Osteocyte (in vitro differentiated cells): ENCODE measurements at places on chromosomes 1 and 21. TPM values are rescaled to one million over a fixed set of nuclear protein-coding genes. Genes with fewer than 3 reads are reported as not detected.

- no peaks in the 10 kb centered on the region for H3K36me3 ChIP-seq
- no peaks in the 10 kb centered on the region for H3K27me3 ChIP-seq
- H3K4me3 ChIP-seq = no peak overlapping the region
- no peak overlapping the region for H3K27ac ChIP-seq
- H3K4me1 ChIP-seq = peaks cover 13% of the 10 kb centered on the region
These were observed 723.1 kb upstream of the B3GALT2 start for GRCh38 chr1:193909406-193910082.

KCNE2 gene
- total RNA-seq = 0.56 TPM in 1 of 2 replicates, not detected in the other

NFIA gene
- total RNA-seq = 43.3 and 46.7 TPM in 2 replicates

- H3K27me3 ChIP-seq = peaks cover 16% of the 10 kb centered on the region
- H3K4me3 ChIP-seq = no peak overlapping the region
- no peaks in the 10 kb centered on the region for H3K36me3 ChIP-seq
- DNase-seq = no peak
- no peak overlapping the region for H3K27ac ChIP-seq
These were observed 207.1 kb downstream of the NUF2 start for GRCh38 chr1:163528710-163529348.

DNA sequence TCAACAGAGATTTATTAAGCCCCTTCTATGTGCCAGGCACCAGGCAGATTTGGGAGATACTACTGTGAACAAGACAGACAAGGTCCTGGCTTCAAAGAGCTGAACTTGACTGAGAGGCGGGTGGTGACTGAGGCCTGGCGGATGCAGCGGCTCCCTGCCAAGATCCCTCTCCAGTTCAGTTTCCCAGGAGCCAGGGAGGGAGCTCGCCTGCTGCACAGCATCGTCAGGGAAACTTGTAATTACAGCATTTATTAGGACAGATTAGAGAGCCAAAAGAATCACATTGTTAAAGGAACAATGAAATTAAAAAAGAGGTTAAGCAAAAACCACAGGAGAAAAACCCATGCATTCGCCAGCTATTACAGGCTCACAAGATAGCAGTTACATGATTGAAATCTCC lies 55.3 kb downstream of the ETS2 start:
- H3K4me3 ChIP-seq = no peak overlapping the region
- H3K27me3 ChIP-seq = no peaks in the 10 kb centered on the region
- H3K27ac ChIP-seq = no peak overlapping the region
- no peaks in the 10 kb centered on the region for H3K4me1 ChIP-seq
- H3K36me3 ChIP-seq = peaks cover under 1% of the 10 kb centered on the region

DNA sequence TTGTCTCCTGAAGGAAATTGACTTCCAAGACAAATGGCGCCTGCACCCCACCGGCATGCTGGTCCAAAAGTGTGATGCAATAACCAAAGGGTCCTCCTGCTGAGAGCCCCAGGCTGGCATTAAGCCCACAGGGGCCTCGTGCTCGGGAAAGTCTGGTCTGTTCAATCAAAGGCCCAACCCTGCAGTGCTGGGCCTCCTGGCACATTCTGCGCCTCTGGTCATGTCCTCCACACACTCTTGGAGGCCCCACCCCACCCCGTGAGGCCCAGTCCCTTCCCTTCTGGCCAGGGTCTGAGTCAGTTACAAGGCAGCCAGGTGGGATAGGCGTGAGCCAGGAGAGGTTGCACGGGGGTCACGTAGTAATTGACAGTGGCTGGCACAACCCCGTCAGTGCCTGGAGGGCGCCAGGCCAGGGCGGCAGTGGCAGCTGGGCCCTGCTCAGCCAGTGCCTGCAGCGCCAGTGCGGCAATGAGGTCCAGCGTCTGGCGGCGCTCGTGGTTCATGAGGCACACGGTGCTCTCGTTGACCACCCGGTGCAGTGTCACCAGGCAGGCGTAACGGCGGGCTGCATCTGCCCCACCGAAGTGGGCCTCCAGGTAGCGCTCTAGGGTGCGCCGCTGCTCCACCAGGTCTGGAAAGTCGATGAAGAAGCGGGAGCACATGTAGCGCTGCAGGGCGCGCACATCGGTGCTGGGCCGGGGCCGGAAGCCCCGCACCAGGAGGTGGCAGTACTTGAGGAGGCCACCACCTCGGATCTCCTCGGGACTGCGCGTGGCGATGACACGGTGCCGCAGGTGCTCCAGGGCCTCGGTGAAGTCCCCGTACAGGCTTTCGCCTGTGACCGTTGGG lies 6.8 kb downstream of the TENT5B start:
- peaks cover 56% of the 10 kb centered on the region for H3K4me1 ChIP-seq
- no peaks in the 10 kb centered on the region for H3K36me3 ChIP-seq
- no peak for DNase-seq
- H3K4me3 ChIP-seq = no peak overlapping the region

DNA sequence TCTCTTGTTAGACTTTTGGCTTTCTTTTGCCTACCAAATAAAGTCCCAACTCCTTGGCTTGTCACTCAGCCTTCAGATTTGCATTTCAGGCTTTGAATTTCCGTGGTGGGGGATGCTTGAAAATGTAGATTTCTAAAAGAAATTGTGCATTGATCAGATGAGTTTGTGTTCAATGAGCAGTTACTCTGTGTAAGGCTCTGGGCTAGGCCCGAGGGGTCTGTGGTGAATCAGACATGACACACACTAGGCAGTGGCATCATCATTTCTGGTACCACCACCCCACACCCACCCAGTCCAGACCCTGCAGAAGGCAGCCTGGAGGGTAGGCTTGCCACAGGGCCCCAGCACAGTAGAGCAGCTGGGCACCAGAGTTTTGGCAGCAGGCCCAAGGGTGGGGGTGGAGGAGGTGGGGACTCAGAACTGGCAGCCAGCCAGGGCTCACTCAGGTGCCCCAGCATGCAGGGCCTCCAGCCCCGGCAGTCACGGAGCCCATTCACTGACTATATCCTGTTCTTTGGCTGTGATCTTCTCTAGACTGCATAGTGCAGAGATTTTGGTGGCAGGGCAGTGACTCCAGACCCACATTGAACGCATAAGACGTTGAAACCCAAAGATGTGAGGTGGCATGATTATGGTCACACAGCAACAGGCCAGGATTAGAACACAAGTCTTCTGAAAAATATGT lies 97.2 kb upstream of the ARTN start:
- H3K27ac ChIP-seq = peak overlapping the region; percentile 19
- peak; percentile 89 for DNase-seq
- H3K27me3 ChIP-seq = no peaks in the 10 kb centered on the region

- no peaks in the 10 kb centered on the region for H3K4me1 ChIP-seq
- no peak for DNase-seq
- no peak overlapping the region for H3K27ac ChIP-seq
- no peaks in the 10 kb centered on the region for H3K36me3 ChIP-seq
- H3K4me3 ChIP-seq = no peak overlapping the region
- no peaks in the 10 kb centered on the region for H3K27me3 ChIP-seq
These were observed 124.7 kb upstream of the ZBTB40 start for GRCh38 chr1:22326931-22327330.

- H3K27ac ChIP-seq = peak overlapping the region; percentile 94
- DNase-seq = no peak
- H3K4me3 ChIP-seq = no peak overlapping the region
- peaks cover 48% of the 10 kb centered on the region for H3K4me1 ChIP-seq
- peaks cover 31% of the 10 kb centered on the region for H3K36me3 ChIP-seq
These were observed 66.4 kb downstream of the DMRTB1 start for GRCh38 chr1:53525595-53525994.

FLVCR1 gene
- total RNA-seq = 4.9 and 7.1 TPM in 2 replicates

- H3K27me3 ChIP-seq = peaks cover 3% of the 10 kb centered on the region
- no peak for DNase-seq
- no peak overlapping the region for H3K4me3 ChIP-seq
- no peak overlapping the region for H3K27ac ChIP-seq
These were observed 41.4 kb upstream of the TNR start for GRCh38 chr1:175784831-175785230.

GRCh38 chr1:31871703-31872102 lies 55.9 kb upstream of the SPOCD1 start:
- no peak overlapping the region for H3K4me3 ChIP-seq
- H3K4me1 ChIP-seq = no peaks in the 10 kb centered on the region
- H3K36me3 ChIP-seq = peaks cover 4% of the 10 kb centered on the region
- peaks cover 7% of the 10 kb centered on the region for H3K27me3 ChIP-seq
- no peak for DNase-seq
